ENCODE measurements at places on chromosomes 12 and 14. TPM values are rescaled to one million over a fixed set of nuclear protein-coding genes. Genes with fewer than 3 reads are reported as not detected.

Gene LGR5
- not detected for total RNA-seq

Gene TAS2R43
- total RNA-seq = 3.9 TPM

Gene ACRBP
- 0.78 TPM for total RNA-seq

Gene SLC6A12
- not detected for total RNA-seq

Gene KCNH3
- under 0.01 TPM for total RNA-seq

Gene ASCL1
- total RNA-seq = not detected

Gene LHX5
- not detected for total RNA-seq

Gene PRH2
- total RNA-seq = not detected

Gene SYT1
- total RNA-seq = 1.4 TPM
